ENCODE measurements at places on chromosomes 1 and 21.
A peak's percentile ranks its signal among the peaks of the same experiment; 100 is the strongest.

DNA sequence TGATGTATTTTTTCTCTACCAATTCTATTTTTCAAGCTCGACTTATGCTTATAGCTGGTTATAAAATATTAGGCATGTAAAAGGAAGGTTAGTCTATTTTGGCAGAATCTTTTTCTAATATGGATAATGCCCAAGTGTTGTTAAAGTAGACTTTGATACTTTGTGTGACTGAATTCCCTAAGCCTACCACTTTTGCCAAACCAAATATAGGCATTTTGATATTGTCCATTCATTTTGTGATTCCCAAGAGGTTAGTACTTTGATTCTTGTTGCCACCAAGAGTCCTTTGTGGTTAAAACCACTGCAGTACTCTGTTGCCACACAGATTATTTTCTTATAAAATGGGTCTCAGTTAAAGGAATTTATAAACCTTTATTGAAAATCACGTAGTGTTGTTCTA lies 4.2 kb downstream of the WDR3 start:
- no peak for DNase-seq

DNA sequence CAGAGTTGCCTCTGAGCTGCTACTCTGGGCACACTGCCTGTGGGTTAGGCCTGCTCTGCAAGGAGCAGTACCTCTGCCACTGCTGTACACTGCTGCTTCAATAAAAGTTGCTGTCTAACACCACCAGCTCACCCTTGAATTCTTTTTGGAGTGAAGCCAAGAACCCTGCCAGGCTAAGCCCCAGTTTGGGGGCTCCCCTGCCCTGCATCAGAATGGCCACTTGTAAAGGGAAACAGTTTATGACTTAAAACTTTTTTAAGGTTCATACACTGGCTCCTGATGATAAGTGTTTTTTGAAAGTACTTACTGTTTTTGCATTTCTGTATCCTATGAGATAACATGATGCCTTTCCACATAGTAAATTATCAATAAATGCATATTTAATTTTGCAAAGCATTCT lies 310.0 kb downstream of the LMO4 start:
- no peak for DNase-seq

- no peak for DNase-seq
These were observed 9.9 kb downstream of the PRDM16 start for GRCh38 chr1:3078871-3079270.

DNA sequence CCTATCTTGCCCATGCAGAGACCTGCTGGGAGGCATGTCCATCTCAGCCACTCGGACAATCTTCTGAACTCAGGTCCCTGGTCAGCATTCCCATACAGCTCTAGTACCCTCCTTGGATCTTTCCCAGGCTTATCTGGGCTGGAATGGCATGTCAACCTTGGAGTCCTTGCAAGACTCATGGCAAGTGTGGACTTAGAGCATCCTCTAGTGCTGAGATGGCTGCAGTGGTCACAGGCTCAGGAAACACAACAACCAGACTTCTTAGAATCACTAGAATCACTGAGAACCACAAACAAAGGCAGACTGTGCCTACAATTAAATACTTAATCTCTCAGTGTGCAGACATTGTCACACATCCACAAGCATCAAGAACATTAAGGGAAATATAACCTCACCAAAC lies 73.1 kb upstream of the TSHB start:
- DNase-seq: no peak

- DNase-seq: peak; percentile 23
These were observed 13.3 kb downstream of the TGFBR3 start for GRCh38 chr1:91872559-91873081.

DNA sequence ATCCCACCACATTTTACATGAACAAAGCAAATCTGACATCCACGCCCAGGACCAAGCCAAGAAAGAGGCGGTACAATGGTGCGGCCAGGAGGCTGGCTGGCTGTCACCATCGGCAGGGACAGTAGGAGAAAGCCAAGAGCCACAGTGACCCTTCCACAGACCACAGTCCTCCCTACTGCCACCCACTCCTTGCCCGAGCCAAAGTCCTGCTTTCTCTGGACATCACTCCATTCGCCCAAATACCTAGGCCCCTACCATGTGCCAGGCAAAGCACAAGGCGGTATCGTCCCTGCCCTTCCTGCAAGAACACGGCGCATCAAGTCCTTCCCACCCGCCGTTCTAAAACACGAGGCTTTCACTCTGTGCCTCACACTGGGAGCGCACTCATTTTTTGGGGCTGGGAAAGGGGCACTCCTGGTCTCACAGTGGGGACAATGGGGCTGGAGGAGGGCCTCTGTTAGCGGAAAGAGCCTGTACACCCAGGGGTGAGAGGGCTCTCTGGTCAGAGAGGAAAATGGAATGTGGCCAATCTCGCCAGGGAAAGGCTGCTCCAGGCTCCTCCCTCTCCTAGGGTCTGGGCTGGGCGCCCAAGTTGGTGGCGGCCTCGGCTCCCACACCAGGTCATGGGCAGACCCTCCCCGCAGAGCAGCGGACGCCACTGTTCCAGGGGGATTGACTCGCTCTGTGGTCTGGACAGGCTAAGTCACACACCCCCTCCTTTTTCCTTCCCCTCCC lies 26.5 kb downstream of the SSBP3 start:
- no peak for DNase-seq

DNA sequence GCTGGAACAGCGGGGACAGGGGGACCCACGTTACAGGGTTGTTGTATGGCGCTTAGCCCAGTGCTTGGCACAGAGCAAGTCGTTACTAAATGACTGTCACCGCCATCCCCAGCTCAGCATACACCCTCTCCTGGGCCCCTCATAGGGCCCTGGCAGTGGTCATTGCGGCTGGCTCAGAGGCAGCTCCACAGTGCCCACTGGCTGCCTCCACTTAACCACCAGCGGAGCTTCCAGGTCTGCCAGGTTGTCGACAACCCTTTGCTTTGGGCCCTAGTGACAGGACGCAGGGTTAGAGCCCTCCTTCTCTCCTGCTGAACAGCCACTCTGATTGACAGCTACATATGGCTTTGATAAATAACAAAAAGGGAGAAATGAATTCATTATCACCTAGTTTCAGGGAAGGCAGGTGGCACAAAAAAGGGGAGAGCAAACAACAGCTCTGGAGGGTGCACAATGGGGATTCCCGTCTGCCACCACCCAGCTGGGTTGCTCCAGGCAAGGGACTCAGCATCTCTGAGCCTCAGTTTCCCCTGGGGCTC lies 4.8 kb downstream of the EFHD2 start:
- no peak for DNase-seq

DNA sequence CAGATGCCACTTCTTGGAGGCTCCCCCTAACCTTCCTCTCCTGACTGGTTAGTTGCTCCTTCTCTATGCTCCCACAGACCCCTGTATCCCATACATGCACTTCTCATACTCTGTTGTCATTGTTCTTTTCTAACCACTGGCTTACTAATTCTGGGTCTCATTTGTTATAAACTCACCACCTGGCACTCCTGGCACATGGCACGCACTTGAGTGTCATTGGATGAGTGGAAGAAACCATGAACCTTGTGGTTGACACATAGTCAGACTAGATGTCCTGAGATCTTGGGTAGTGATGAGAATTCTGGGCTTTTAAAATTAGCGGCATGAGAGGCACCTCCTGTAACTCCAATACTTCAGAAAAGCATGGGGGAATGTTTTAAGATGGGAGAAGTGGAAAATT lies 49.3 kb downstream of the TRIM62 start:
- no peak for DNase-seq

DNA sequence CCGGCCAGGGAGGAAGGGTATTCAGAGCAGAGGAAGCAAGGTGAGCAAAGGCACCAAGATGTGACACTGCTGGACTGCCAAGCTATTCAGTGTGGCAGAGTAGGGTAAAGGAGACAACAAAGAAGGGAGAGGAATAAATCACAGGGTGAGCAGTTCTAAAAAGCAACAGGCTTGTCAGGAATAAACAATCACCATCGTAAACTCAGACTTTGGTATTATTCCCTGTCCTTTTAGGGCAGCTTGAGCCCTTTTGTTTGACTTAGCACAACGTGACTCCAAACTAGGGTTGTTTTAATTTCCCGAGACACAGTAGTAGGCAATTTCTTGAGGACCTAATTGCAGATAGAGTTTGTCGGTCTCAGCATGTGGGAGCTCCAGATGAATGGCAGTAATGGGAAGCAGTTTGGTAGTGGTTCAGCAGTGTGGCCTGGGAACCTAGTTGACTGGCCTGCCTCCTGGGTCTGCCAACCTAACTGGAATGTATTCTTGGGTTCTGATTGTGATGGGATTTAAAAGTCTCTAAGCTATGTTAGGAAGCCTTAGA lies 4.3 kb downstream of the CR1L start:
- DNase-seq: no peak

- no peak for DNase-seq
These were observed 30.6 kb downstream of the FAF1 start for GRCh38 chr1:50929376-50929958.

All from stimulated activated CD4-positive, alpha-beta T cell treated with anti-CD3 and anti-CD28 coated beads, Interleukin-2, amount 100 ng/mL, for 24 hours (primary cell).